ENCODE measurements at places on chromosomes 4 and X. TPM values are rescaled to one million over a fixed set of nuclear protein-coding genes. Genes with fewer than 3 reads are reported as not detected.

GRCh38 chr4:4658052-4658451, 116.2 kb upstream of the STX18 start:
- H3K27me3 ChIP-seq = no peaks in the 10 kb centered on the region
- no peak for DNase-seq
- H3K36me3 ChIP-seq = no peaks in the 10 kb centered on the region
- H3K4me3 ChIP-seq = no peak overlapping the region
- H3K4me1 ChIP-seq = peaks cover 26% of the 10 kb centered on the region

DNA sequence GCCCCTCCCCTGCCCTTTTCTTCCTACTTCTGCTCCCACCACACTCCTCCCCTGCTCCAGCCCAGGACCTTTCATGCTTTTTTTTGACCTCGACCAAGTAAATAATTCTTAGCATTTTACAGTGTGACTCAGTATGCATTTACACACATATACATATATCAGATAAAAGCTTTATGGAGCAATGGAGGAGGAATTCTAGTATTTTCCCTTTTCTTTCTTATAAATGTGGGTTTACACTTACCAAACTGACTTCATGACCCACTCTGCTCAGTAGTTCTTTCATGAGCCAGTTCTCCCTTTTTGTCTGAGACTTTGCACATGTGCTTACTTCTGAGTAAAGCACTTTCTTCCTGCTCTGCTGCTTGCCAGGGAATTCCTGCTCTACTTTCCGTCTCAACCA, 111.8 kb upstream of the H2AZ1 start:
- H3K27ac ChIP-seq = no peak overlapping the region
- no peak overlapping the region for H3K4me3 ChIP-seq
- DNase-seq = no peak
- H3K36me3 ChIP-seq = no peaks in the 10 kb centered on the region

- H3K4me1 ChIP-seq = peaks cover 34% of the 10 kb centered on the region
- H3K27me3 ChIP-seq = no peaks in the 10 kb centered on the region
- no peak overlapping the region for H3K4me3 ChIP-seq
- no peaks in the 10 kb centered on the region for H3K36me3 ChIP-seq
- DNase-seq = no peak
Observed at GRCh38 chr4:7960790-7961655, 21.4 kb upstream of the AFAP1 start.

The SH3TC1 gene
- total RNA-seq = 4.3 TPM

The PCDH19 gene
- total RNA-seq = not detected
